ENCODE measurements at places on chromosomes 2 and 18.

DNA sequence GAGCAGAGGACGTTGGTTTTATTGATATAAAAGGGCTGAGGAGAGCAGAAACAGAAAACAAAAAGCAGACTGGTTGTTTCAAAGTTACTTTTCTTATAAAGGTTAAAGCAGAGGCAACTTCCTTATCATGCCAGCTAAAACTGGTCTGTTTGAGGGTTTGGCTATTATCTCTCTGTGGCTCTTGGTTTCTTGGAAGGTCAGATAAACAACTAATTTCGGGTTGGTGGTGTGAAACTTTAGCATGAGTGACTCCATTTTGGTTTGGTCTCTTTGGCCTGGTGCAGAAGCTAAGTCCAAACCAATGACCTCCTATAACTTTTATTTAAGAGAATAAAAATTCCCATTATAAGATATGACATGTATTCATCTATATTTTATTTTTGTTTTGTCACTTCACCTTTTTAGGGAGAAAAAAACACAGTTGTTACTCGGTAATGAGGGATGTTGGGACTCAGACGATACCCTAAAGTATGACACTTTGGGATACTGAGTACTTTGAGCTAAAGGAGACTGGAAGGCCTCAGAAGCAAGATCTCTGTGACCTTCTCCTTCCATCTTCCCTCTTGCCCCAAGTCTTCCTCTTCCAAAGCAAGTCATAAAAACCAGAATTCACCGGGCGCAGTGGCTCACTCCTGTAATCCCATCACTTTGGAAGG is 23.3 kb downstream of the TNFAIP6 start:
- no peak for DNase-seq

- no peak for DNase-seq
These were observed 45.9 kb upstream of the TXNDC2 start for GRCh38 chr18:9839853-9840252.

- DNase-seq, result no peak
These were observed 17.7 kb downstream of the MPP4 start for GRCh38 chr2:201680743-201681142.

DNA sequence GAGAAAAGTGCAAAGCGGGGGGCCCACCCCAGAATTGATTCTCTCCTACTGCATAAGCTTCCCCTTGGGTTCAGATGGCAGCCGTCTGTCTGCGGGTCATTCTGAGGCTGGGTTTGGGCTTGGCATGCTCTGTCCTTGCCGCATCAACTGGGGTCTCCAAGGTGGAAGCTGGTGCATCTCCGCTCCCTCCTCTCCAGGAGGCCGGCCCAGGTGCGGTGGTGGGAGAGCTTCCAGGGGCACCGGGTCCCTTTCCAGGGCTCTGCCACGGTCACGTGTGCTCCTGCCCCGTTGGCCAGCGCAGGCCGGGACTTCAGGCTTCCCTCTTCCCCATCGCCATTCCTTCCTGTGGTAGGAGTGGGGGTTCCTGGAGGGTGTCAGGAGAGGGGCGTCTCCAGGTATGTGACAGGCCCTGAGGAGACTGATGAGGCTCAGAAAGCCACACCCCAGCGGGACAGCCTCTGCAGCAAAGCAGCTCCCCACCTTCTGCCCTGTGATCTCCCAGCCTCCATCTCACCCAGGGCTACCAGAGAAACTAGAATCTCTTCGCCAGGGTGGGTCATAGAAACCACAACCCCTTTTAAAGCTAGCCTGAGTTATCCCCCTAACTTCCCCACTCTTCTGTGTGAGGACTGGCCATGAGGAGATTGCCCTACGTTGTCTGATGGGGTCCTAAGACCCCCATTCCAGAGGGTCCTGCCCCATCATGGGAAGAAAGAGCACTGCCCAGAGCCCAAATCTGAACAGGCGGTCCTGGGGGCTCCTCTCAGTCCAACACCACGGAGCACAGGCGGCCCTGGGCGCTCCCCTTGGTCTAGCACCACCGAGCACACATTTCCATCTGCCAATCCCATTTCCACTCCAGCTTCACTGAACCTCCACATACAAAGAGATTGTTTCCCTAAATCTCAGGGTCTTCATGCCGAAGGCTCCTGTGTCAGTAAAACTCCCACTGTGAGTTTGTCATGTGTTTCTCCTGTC is 76.6 kb downstream of the SLC66A2 start:
- no peak for DNase-seq

DNA sequence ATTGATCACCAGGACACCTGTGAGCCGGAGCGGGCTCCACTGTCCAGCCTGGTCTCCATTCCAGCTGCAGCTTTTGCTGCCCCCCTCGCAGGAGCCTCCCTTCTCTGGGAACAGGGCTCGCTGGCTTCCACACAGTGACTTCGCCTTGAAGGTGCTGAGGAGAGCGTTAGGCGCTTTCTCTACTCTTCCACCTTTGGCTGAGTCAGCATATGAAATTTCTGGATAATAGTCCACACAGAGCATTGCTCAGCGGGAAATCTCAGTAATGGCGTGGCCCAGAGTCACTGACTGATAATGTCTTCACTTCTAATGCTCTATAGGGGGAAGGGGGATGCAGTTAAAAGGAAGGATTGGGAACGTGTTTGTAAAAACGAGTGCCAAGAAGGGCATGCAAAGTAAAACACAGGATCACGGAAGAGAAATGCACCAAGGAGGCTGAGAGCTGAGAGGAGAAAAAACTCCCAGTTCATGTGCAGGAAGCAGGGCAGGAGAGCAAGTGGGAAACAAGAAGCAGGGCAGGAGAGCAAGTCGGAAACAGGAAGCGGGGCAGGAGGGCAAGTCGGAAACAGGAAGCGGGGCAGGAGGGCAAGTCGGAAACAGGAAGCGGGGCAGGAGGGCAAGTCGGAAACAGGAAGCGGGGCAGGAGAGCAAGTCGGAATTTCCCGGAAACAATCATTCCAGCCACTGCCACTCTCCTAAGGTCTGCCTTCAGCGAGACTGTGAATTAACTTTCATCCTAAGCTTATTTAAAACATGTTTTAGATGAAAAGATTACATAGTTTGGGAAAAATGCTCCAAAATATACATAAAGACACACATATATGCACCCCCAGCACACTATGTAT is 77.7 kb downstream of the MYT1L start:
- no peak for DNase-seq

- DNase-seq, result no peak
These were observed 58.0 kb downstream of the DDX1 start for GRCh38 chr2:15649561-15650255.

DNA sequence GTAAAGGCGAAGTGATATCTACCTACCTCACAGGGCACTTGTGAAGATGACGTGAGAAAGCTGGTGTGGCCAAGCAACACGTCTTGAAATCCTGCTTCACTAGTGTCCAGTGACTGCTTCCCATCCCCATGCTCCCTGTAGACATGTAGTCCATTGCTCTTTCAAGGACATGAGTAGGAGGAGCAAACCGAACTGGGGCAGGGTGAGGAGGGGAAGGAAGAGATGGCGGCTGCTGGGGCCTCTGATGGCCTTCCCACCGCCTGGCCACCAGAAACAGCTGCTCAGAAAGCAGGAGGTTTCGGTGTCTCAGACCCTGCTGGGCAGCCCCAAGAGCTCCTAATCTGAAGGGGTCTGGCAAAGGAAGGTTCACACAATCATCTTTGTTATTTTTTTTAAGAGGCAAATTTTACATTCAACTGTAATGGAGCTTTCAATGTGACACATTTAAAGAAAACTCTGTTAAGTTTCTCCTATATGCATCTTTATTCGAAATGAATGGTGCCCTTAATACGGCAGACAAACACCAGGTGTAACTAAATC is 14.7 kb downstream of the CPLX4 start:
- DNase-seq, result no peak

DNA sequence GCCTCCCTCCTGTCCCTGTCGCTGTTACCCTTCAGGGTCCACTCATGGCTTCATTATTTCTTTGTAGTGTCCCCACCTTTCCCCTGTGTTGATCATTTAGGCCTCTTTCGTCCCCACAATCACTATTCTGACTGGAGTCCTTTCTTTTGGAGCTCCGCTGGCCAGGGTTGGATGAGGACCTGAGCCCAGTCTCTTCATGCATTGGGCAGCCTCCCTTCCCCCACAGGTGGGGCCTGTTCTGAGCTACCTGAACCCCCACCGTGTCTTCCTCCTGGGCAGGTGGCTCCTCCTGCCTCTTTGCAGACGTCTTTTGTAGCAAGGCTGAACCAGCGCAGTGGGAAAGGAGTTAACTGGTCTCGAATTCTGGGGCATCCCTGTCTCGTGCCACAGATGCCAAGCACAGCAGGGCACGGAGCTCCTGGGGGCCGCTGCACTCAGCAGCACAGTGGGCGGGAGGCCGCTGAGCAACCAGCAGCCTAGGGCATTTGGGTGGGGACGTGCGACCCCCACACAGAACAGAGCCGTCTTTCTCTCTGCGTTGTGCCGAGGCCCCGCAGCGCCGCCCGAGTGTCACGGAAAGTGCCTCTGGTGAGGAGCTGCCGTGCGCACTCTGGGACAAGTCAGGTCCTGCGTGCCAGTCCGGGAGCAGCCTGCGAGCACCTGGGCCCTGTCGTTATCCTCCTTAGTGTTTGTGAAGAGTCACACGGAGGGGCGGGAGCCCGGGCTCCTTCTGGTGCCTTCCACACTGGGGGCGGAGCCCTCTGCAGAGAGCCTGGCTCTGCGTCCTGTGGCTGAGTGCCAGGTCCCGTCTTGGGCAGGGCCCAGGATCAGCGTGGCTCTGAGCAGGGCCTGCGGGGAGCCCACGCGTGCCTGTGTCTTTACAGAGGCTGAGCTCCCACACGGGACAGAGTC is 130.1 kb downstream of the NFATC1 start:
- no peak for DNase-seq

- peak; percentile 35 for DNase-seq
These were observed at the start of gene SLC16A14 for GRCh38 chr2:230068651-230069055. SLC16A14 (minus strand) TSS chr2:230068924; CDS start chr2:230059352, 9,572 bp downstream.

DNA sequence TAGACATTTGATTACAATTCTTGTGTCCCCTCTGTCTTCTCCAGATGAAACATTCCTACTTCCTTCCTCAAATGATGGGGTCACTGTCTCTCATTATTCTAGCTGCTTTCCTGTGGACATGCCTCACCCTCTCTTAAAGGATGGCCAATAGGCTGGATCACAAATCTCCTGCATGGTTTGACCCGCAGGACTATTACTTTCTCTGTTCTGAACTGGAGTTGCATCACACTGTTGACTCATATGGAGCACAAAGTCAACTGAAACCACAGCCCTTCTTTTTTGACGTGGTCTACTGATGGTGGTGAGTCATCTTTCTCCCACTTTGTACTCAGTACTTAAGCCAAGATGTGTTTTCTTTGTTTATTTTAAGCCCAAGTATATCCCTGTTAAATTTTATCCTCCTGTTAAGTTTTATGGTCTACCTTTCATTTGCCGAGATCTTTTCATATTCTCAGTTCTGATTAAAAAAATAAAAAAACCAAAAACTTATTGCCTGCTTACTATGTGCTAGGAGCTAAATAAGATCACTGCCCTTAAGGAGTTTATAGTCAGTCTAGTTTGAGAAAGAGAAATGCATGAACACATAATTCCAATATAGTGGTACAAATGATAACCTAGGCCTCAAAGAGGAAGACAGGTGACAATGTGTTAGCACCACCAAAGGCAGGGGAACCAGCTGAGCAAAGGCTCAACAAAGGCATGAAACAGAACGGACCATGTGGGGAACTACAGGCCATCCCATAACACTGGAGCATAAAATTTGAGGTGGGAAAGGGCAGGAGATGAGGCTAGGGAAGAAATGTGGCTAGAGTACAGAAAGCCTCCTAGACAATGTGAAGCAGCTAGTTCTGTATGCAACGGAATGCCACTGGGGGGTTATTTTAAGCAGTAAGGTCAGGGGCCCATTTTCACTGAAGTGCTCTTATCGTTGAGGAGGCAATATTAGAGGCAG is 67.6 kb upstream of the ZFP36L2 start:
- DNase-seq, result peak; percentile 35

- no peak for DNase-seq
These were observed 15.0 kb upstream of the SKA1 start for GRCh38 chr18:50359806-50360205.

DNA sequence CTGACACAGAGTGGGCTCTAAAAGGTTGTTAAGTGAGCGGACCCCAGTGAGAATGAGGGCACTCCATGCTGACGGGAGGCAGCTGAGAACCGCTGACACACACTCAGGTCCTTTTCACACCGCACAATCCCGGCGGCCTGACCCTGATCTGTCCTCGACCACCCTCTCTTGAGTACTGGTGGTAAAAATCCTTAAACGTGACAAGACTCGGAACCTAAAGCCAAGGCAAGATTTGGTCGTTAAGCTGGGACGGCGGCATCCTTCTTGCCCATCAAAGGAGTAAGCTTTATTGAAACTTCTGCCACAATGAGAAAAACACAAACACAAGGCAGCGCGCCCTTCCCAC is 569 bp downstream of the TMX3 start:
- peak; percentile 12 for DNase-seq

DNA sequence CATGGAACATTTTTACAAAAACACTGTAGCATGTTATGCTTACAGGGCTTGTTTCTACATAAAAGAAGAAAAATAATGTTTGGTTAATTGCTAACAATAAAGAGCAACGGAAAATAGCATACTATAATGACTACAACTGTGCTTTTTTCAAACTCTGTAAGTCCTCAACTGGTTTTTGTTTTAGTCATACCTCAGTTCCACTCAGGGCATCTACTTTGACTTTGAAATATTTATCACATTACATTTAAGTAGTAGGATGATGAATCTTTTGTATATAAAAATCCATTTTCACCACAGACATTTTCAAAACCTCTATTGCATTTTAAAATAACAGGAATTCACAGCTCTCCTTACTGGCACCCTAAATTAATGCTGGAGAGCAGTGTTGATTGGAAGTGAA is 8.3 kb downstream of the SATB2 start:
- no peak for DNase-seq

- no peak for DNase-seq
These were observed 100.5 kb upstream of the THSD7B start for GRCh38 chr2:136664713-136665405.

GRCh38 chr2:66596256-66596655 is 161.3 kb downstream of the MEIS1 start:
- no peak for DNase-seq

- no peak for DNase-seq
These were observed 58.7 kb downstream of the RBKS start for GRCh38 chr2:27831279-27832050.

- DNase-seq, result no peak
These were observed 13.0 kb downstream of the IMPA2 start for GRCh38 chr18:11994336-11994702.

- DNase-seq, result no peak
These were observed 192.2 kb downstream of the PLCL1 start for GRCh38 chr2:197996583-197996982.

DNA sequence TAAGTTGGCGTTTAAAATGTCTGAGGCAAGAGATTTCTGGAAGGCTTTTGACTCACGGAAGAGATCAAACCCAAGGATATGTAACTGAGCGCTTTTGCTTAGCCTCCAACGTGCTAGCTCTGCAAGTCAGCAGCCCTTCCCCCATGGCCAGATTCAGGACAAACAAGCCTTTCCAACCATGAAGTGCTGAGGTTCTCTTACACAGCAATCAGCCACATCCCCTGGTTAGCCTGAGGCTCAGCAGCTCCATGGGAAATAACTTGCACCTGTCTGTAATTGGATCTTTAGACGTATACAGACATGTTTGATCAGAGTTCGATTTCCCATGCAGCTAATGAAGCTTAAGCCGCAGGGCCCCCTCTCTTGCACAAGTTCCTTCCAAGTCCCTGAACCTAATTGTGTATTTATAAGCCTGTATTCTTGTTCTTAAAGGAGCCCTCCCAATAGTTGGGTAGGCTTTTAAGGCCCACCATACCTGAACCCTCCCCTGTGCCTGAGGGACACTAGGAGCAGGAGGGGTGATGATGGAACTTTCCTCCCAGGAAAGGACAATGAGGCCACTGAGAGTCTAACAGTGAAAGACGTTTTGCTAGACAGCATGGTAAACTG is 2.1 kb upstream of the TMEM131 start:
- DNase-seq, result no peak
